ENCODE measurements at places on chromosomes 3 and 15. TPM values are rescaled to one million over a fixed set of nuclear protein-coding genes. Genes with fewer than 3 reads are reported as not detected.

The UQCC5 gene
- polyA plus RNA-seq: 27.1 TPM

The LINGO1 gene
- not detected for polyA plus RNA-seq

The TM6SF1 gene
- polyA plus RNA-seq: not detected

The ROPN1 gene
- not detected for polyA plus RNA-seq

The KIF7 gene
- polyA plus RNA-seq: not detected

The RAB7A gene
- polyA plus RNA-seq: 185 TPM

The NOX5 gene
- not detected for polyA plus RNA-seq

The ADCY5 gene
- polyA plus RNA-seq: not detected

The SENP8 gene
- 1.4 TPM for polyA plus RNA-seq

The SLC12A1 gene
- polyA plus RNA-seq: not detected

The GATM gene
- polyA plus RNA-seq: 0.26 TPM

All from CD4-positive, alpha-beta memory T cell (primary cell).